ENCODE measurements at places on chromosomes 5 and 9.

- peak; percentile 64 for DNase-seq
Measured at GRCh38 chr5:43020399-43020746, 19.7 kb downstream of the ANXA2R start.

- no peak for DNase-seq
Measured at GRCh38 chr9:70065572-70065971, 21.9 kb downstream of the MAMDC2 start.

DNA sequence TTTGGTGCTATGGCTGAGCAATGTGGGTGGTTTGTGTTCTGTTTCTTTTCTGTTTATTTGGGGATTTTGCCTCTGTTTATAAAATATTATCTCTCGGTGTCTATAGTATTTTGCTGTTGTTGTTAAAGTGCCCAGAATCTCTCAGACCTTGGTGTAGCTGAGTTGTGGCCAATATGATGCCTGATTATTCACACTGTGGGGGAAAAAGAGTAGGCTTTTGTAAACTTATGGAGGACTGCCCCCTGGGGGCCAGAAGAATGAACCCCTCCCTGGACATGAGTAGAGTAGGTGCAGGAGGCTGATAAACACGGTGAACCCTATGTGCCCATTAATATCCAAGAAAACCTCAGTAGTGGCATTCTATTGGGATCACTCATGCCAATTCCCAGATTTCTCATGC lies 49.0 kb upstream of the DPYSL3 start:
- peak; percentile 81 for DNase-seq

- no peak for DNase-seq
Measured at GRCh38 chr9:127865645-127866464, 11.4 kb upstream of the ENG start.

DNA sequence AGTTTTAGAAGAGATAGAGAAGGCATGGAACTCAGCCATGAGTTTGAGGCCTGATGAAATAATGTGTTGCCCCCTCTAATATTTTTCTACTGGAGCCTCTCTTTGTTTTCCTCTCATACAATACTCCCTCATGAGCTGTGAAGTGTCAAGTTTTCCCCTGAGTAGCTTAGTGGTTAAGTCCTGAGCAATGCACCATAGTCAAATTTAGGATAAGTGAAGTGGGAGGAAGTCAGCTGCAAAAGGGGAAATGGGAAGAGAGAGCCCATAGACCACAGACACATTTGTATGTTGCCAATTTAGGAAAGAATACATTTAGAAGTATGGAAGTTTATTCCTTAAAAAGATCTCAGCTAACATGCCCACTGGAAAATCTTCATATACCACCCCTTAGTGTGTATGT lies 171.5 kb upstream of the NREP start:
- no peak for DNase-seq

DNA sequence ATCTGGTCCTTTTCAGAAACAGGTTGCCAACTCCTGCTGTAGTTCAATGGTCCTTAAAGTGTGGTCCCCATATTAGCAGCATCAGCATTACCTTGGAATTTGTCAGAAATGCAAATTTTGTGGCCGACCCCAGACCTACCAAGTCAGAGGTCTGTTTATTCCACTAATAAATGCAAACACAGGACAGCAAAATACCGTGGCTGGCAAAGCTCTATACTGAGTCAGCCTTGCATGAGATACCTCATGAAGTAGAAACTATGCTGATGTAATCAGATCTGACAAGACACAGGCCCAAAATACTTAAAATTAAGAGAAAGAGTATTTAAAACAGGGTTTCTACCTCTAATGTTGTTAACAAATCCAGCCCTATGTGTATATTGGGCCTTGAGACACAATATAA lies 3.0 kb downstream of the GOLM1 start:
- DNase-seq, result peak; percentile 49

GRCh38 chr9:119836036-119836435 lies 466.8 kb upstream of the BRINP1 start:
- no peak for DNase-seq

DNA sequence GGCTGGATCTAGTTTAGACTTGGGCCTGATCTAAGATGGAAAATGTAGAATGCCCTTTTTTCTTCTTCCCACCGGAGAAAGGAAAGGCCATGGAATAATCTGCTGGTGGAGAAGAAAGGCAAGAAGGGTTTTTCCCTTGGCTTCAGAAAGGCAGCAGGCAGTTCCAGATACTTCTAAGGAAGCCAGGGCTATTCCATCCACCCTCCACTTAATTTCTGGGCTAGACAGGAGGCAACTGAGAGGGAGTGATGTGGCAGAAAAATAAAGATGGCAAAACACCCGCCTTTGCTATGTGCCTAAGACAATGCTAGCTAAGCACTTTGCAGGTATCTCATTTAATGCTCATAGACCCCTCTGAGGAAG lies 9.9 kb downstream of the MYOZ3 start:
- DNase-seq, result no peak

- DNase-seq, result no peak
Measured at GRCh38 chr9:22138956-22139660, 130.0 kb upstream of the CDKN2B start.

GRCh38 chr9:108588246-108588645 lies 267.5 kb downstream of the ACTL7B start:
- DNase-seq, result no peak

DNA sequence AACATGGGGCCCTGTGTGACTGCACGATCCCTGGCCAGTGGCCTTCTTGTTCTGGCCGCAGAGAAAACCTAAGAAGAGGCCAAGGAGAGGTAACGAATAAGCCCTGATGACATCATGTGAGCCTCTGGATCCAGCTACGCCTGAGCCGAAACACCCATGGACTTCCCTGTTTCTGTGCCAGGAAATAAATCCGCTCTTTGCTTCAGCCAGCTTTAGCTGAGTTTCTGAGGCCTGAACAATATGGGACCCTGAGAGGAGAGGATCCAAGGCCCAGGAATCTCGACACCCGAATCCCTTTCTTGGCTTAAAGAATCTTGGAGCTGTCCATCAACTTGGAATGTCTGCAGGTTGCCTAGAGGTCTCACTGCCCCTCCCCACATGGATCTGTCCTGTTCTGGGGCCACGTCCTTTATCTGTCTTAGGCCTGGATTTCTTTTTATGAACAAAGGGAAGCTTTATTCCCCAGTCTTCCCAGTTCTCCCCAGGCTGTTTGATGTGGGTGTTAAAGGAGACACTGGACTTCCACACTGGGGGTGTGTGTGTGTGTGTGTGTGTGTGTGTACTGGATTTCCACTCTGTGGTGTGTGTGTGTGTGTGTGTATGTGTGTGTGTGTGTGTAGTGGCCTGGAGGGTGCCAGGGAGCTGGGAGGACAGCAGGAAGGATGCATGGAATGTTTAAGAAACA lies 13.7 kb downstream of the IER5L start:
- no peak for DNase-seq

- peak; percentile 3 for DNase-seq
Measured at GRCh38 chr9:101711330-101711941, 27.0 kb downstream of the GRIN3A start.

DNA sequence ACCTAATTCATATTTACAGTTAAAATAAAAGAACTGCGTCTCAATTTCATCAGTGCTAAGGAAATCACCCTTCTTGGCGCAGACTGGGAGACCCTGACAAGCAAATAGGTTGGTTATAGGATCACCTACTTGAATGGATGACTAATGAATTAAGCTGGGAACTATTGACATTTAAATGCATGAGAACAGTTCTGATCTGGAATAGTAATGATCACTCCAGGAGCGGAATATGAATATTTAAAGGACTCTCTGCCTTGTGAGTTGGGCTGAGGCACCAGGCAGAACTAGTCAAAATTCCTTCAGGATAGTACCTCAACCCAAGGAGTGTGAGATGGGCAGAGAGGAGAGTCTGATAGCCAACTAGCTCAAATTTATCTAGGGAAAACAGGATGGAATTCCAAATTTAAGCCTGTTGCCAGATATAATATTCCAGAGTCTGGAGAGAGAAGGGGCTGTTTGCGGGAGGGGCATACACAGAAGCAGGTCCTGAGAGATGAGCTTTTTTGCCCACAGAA lies 364.4 kb downstream of the CSNK1G3 start:
- DNase-seq, result no peak

- DNase-seq, result no peak
Measured at GRCh38 chr9:94925751-94926430, 199.4 kb downstream of the AOPEP start.

- DNase-seq, result peak; percentile 3
Measured at GRCh38 chr9:14133394-14133793, 180.5 kb downstream of the NFIB start.

DNA sequence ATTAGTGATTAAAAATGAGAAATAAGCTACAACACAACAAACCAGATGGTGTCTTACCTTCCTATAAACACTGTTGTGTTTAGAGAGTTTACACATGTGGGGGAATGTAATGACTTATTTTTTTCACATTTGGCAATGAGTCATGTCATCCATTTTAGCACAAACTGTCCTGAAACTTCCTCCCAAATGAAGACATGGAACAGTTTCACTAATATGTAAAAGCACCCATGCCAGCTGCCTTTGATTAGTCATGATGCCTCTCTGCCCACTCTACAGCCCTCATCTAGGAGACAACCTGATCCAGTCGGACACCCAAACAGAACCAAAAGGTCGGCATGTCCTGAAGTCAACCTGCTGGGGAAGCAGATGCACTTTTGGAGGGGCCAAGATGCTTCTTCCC lies 98.2 kb downstream of the SEMA5A start:
- peak; percentile 61 for DNase-seq

DNA sequence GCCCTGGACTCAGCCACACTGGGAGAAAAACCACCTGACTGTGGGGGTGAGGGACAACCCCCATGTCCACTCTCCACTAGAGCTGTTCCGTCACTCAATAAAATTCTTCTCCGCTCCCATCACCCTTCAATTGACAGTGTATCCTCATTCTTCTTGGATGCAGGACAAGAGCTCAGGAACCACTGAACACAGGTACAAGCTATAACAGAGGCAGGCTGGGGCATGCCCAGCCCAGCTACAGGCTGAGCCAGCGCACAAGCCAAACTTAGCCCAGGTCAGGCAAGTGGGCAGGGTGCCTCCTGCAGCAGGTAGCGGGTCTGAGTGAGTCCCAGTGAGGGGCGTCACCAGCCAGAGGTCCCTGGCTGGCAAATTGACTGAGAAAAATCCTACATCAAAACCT lies 183.4 kb downstream of the HINT1 start:
- no peak for DNase-seq

DNA sequence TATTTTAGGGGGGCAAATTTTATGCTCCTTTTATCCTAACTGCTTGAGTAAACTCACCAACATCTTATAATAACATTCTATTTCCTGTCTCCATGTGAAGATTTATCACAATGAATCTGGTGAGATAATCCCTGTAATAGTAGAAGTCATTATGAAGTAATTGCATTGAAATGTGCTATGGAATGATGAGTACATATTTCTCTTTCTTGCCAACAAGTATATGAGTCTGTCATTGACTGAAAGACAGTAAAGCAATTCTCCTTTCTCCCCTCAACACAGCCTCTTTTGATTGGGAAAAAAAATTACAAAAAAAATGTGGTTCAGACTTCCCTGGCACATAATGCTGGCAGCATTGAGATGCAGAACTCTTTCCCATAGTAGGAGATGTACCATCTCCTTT lies 459.2 kb upstream of the RGMB start:
- DNase-seq, result peak; percentile 86

Measured in M059J (cell line).